NCI-H774 (cell line): ENCODE measurements at places on chromosomes 16 and 17.

GRCh38 chr17:82272495-82273326 lies 789 bp downstream of the CSNK1D start:
- DNase-seq = peak; percentile 57

GRCh38 chr17:43403846-43404245 lies 5.1 kb downstream of the ARL4D start:
- DNase-seq = no peak

DNA sequence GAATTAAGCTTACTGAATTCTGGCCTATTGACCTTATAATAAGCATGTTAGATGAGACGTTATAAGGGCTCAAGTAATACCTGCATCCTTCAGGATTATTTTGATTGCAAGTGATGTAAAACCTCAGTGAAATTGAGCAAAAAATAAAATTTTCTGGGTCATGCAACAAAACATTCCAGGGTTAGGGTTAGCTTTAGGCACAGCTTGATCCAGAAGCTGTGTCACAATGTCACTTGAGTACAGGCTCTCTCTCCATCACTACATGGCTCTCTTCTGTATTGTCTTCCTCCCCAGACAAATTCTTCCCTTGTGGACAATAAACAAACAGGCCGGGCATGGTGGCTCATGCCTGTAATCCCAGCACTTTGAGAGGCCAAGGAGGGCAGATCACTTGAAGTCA lies 3.6 kb upstream of the NUP93 start:
- no peak for DNase-seq

GRCh38 chr16:7653746-7654461 lies 321.3 kb downstream of the RBFOX1 start:
- no peak for DNase-seq

DNA sequence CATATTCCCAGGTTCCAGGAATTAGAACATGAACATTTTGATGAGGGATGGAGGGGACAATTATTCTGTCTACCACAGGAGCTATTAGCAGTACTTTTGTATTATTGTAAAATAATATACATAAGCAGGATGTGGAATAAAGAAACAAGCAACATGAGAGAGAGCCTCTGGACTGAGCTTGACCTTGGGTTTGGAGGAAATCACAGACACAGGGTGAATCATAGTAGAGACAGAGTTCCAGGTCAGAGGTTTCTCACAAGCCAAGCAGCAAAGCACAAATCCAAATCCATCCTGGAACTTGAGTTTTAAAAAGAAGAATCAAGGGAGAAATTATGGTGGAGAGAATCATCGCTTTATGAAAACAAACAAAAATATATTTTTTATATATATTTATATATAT lies 5.1 kb downstream of the KRT31 start:
- no peak for DNase-seq

- no peak for DNase-seq
These were observed 57.4 kb upstream of the STAC2 start for GRCh38 chr17:39283098-39283497.

DNA sequence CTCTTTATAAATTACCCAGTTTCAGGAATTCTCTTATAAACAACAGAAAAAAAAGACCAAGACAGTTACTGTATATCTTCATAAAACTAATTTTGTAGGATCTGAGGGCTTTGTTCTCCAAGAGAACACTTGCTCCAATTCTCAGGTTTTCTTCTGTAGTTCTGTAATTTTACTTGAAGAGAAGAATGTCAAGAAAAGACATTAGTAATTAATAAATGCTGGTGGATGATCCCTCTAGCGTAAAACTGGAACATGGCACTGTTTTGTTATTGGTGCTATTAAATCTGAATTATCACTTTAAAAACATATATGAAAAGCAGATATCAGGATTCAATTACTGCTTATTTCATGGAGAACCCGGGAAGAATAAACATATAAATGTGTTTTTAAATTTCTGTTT lies 36.5 kb upstream of the CPHXL start:
- DNase-seq = no peak

DNA sequence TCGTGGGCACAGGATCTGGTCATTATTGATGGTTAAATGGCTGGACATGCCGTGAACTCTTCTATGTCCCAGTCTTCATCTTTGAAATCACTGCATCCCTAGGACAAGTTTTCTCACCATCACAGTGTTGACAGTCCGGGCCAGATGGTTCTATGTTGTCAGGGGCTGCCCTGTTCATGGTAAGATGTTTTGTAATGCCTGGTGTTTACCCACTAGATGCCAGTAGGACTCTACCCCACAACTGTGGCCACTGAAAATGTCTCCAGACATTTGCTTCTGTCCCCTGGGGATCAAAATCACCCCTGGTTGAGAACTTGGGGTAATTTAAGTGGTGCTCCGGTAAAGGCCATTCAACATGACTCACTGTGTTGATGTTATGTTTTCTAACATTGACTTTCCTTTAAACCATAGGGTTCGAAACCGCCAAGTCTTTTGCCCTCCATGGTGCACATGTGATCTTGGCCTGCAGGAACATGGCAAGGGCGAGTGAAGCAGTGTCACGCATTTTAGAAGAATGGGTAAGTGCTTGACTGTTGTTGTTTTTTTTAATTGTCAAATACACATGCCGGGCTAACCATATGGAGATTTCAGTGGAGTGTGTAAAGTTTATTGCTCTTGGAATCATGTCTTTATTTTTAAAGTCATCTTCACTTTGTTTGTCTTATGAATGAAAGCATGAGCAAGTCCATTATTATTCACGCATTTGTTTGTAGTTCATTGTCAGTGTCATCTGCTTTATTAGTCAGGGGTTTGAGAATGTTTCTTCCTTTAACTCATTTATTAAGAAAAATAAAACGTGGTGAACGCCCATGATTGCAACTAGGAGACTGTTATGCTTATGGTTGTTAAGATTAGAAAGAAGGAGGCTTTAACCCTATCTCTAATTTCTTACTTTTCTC lies 64.6 kb downstream of the WWOX start:
- no peak for DNase-seq

DNA sequence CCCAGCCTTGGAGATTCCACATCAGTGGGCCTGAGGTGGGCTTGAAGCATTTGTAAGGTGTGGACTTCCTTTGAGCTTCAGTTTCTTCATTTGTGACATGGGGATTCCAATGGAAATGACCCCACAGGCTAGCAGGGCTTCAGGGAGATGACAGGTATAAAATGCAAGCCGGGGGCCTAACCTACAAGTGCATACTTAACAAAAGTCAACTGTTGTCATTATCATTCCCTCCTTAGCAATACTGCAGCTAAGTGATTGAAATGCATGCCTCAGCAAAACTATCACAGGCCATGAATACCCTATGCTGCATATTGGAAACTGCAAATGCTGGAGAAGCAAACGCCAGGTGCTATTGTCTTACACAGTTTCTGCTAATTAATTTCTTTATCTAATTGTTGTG lies 19.8 kb downstream of the CCL4 start:
- DNase-seq = no peak

GRCh38 chr17:80115159-80115558 lies 13.8 kb downstream of the GAA start:
- DNase-seq = no peak

DNA sequence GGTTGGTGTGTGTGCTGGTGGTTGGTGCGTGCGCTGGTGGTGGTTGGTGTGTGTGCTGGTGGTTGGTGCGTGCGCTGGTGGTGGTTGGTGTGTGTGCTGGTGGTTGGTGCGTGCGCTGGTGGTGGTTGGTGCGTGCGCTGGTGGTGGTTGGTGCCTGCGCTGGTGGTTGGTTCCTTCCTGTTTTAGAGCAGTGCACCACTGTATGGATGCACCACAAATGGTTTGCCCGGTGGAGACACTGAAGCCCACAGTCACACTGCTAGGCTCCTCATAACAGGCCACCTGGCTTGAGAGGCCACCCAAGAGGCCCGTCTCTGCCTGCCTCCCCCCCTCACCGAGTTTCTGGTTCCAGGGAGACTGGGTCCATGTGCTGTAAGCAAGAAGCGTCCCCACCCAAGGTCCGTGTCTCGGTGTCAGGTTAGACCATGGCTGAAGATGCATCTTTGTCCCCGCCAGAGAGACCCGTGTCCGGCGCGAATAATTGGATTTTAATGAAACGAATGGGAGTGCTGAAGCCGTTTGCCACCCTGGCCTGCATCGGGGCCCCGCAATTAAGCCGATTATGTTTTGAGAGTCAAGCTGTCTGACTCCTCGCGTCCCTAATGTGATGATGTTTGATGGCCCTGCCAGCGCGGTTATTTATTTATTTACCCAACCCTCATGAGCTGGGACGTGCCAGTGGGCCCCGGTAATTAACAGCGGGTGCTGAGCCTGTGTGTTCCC lies 161.3 kb upstream of the GSE1 start:
- DNase-seq = peak; percentile 36

DNA sequence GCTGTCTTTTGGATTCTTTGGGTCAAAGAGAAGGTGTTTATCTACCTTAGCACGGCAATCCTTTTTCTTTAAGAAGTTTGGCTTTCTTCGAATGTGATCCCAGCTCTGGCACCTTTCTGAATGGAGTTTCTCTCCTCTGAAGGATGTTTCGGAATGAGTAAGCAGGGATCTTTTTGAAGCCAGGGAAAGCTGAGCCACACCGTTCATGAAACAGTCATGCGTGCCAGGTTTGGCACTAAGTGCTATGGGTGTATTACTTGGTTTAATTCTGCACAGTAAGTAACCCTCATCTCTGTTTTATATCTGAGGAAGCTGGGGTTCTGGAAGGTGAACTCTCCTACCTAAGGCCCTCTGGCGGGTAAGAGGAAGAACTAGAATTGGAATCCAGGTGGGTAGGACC lies 234.5 kb downstream of the NTN1 start:
- no peak for DNase-seq

DNA sequence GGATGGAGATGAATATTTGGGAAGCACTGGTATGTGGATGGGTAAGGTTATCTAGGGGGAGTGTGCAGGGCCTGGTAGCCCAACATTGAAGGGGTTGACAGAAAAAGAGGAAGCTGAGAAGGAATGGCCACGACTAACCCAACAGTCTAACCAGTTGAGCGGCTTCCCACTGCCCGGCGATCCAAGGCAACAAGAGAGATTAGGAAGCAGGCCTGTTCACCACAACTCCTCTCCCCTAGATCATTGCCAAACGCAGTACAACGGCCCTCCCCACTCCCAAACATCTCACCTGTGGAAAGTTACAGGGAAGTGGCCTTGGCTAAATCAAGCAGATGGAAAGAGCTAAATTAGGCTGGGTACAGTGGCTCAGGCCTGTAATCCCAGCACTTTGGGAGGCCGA lies 11.2 kb upstream of the RANGRF start:
- no peak for DNase-seq

GRCh38 chr17:81000631-81001357 lies 9.2 kb downstream of the CHMP6 start:
- DNase-seq = no peak

- no peak for DNase-seq
These were observed 18.6 kb upstream of the CLTC start for GRCh38 chr17:59601130-59601529.

GRCh38 chr17:78384479-78385175 lies 6.2 kb downstream of the PGS1 start:
- DNase-seq = no peak

- no peak for DNase-seq
These were observed 136.6 kb upstream of the RPH3AL start for GRCh38 chr17:488993-489757.

DNA sequence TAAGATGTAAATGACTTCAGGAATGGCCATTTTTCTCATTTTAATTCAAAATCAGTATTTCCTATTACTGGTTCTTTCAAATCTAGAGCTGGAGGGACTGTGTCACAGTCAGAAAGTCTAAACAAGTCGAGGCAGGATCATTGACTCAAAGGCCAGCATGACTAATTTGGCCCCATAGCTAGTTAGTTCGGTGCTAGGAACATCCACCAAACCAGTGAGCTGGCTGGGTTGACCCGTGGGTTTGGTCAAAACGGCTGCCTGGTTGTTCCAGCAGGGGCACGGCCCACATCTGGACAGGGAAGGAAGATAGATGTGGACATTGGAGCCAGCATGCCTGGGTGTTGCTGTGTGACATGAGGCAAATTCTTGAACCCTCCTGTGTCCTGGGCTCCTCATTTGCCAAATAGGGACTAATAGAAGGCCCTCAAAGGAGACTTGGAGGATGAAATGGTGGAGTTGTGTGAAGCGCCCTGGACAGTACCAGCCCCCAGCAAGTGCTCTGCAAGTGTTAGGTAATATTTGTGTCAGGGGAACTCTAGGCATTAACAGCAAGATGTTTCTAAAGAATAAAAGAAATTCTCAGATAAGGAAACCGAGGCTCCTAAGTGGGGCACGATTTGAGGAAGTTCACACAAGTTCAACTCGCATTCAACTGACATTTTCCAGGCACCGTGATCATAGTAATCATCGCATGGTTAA lies 46.2 kb downstream of the MEOX1 start:
- DNase-seq = no peak

GRCh38 chr17:68961214-68961882 lies 6.2 kb upstream of the ABCA8 start:
- DNase-seq = no peak

GRCh38 chr17:8287651-8288335 lies 677 bp upstream of the RANGRF start:
- DNase-seq = no peak

DNA sequence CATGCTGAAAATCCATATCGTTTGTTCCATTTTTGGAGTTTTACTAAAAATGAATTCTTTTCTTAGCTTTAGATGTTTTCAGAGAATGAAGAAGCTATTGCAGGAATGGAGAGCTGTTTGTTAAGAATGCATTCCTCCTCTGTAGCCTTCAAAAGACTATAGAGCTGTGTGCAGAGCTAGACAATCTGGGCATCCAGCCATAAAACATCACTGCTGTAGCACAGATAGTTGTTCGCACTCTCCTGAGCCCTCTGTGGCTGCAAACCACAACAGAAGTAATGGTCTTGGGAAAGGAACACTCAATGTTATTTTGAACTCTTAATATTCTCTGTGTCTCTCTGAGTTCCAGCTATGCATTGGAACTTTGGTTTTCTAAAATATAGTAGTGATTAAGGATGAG lies 4.9 kb downstream of the TNRC6C start:
- DNase-seq = peak; percentile 19

GRCh38 chr16:88558457-88559442 lies 11.5 kb upstream of the ZC3H18 start:
- DNase-seq = peak; percentile 31

DNA sequence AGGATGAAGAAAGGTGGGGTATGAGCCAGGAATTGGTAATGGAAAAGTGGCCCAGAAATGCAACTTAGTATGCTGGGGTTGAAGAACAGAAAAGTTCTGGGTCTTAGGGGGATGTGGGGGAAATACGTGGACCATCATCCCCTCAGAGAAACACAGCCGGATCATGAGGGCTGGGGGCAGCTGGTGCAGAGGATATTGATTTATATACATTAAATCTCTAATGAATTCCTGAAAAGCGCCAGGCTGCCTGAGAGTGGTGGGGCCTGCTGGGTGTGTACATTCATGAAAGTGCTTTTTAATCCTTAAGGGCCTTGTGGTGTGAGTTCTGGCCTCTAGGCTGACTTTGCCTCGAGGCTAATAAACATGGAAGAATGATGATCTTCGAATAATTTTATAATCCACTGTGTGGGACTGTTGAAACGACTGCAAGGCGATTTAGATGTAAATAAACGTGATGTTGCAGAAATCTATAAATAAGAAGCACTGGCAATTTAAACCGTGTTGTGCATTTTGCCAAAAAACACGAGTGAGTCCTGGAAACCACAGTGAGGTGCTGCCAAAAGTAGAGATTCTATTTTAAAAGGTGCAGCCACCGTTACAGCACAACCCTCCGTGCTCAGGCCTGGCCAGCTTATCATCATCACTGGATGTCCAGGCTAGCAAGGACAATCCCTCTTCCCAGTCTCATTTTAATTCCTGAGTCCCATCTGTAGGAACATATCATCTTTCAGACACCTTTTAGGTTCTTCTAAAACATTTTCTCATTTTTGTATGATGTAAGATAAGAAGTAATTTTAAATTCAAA lies 32.1 kb downstream of the PRKAR1A start:
- no peak for DNase-seq

GRCh38 chr16:10122546-10122945 lies 59.7 kb downstream of the GRIN2A start:
- no peak for DNase-seq

- DNase-seq = peak; percentile 89
These were observed 69.3 kb upstream of the TOB1 start for GRCh38 chr17:50935221-50935995.
